ENCODE measurements at places on chromosomes 2 and 18. TPM values are rescaled to one million over a fixed set of nuclear protein-coding genes. Genes with fewer than 3 reads are reported as not detected.

GRCh38 chr18:77102259-77103040 lies 30.1 kb downstream of the MBP start:
- no peak for DNase-seq
- H3K27me3 ChIP-seq: no peaks in the 10 kb centered on the region
- H3K4me1 ChIP-seq: peaks cover 9% of the 10 kb centered on the region
- H3K4me3 ChIP-seq: no peak overlapping the region
- H3K27ac ChIP-seq: no peak overlapping the region

TBC1D8 gene
- 95.4 TPM for polyA plus RNA-seq

DNA sequence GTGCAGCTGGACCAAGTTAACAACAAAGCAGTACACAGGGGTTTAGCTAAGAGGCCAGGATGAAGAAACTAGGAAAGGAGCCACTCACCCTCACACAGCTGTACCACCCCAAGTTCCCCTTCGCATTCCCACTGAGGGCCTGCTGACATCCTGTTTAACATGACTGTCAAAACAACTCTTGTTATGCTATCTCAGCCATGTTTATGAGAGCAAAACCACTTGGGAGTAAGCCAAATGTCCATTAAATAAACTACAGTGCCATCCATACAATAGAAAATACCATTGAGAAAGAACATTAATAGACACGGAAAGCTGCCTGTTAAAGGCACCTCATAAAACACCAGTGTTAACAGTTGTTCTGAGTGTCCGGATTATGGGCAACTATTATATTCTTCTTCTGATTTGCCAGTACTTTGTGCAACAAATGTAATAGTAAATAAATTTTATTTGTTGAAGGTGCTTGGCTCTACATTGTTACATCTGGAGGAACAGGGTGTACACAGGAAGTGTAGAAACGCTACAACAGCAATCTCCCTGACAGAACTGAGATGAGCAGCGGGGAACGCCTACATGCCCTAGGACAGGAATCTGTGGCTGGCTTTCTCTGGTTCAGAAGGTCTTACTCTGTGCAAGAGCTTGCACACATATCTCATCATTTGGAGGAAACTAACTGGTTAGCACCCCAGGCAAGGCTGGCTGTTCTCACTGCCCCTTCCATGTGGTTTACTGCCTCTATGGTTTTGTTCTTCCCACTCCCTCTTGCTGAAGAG lies 85.6 kb downstream of the EHD3 start:
- no peak overlapping the region for H3K4me3 ChIP-seq
- H3K27me3 ChIP-seq: no peaks in the 10 kb centered on the region
- DNase-seq: no peak
- H3K4me1 ChIP-seq: no peaks in the 10 kb centered on the region
- no peaks in the 10 kb centered on the region for H3K36me3 ChIP-seq
- H3K27ac ChIP-seq: no peak overlapping the region

EVA1A gene
- polyA plus RNA-seq: 57.5 TPM

MSH6 gene
- polyA plus RNA-seq: 18.1 TPM

DNA sequence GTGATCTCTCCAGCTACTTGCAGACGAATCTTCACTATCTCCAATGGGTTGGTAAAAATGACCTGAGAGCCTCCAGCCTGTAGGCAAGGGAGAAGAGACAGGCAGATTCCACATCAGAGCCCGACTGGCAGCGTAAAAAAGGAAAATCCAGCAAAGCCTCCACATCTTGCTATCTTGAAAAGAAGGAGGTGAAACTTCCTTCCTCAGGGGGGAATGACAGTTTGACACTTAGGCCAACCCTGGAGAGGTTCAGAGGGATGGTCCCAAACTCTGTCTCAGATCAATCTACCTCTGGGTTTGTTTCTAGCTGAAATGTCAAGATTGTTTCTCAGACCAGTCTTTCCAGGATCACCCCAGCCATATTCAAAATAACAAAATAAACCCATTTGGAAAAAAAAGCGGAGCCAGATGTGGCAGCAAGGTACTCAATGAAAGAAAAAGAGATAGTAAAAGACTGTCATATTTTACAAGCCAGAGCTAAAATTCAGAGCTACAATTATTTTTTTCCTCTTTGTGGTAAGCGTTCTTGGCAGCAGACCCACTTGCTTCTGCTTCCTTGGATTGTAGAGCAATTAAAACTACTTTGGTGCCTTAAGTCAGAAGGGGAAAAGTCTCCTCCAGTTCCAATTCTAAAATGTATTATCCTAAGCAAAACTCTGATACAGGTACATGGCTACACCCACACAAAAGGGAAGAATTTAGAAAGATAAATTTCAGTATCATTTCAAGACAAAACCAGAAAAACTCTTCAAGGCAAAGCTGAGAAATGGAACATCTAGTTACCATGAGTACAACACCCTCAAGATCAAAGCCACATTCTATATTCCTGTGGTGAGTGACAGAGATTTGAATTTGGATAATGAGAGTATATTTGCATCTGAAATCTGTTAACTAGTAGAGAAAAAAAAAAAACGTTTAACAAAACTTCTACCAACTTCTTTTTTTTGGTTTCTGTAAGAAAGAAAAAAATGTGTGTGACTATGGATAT lies 100.1 kb downstream of the SLC25A12 start:
- no peak overlapping the region for H3K4me3 ChIP-seq
- peaks cover 49% of the 10 kb centered on the region for H3K4me1 ChIP-seq
- DNase-seq: no peak
- no peaks in the 10 kb centered on the region for H3K27me3 ChIP-seq
- H3K36me3 ChIP-seq: no peaks in the 10 kb centered on the region

HTRA2 gene
- 50.3 TPM for polyA plus RNA-seq

GRCh38 chr2:56713978-56714377 lies 530.2 kb downstream of the CCDC85A start:
- no peaks in the 10 kb centered on the region for H3K27me3 ChIP-seq
- H3K4me3 ChIP-seq: no peak overlapping the region
- H3K4me1 ChIP-seq: no peaks in the 10 kb centered on the region
- H3K27ac ChIP-seq: no peak overlapping the region

GRCh38 chr18:37343542-37343851 lies 222.1 kb downstream of the CELF4 start:
- DNase-seq: no peak
- H3K27me3 ChIP-seq: peaks cover 11% of the 10 kb centered on the region
- no peaks in the 10 kb centered on the region for H3K36me3 ChIP-seq

- no peak overlapping the region for H3K4me3 ChIP-seq
- peaks cover 16% of the 10 kb centered on the region for H3K27me3 ChIP-seq
- no peaks in the 10 kb centered on the region for H3K36me3 ChIP-seq
- no peak for DNase-seq
- H3K27ac ChIP-seq: no peak overlapping the region
- H3K4me1 ChIP-seq: no peaks in the 10 kb centered on the region
Measured at GRCh38 chr2:2704428-2705090, 373.5 kb upstream of the MYT1L start.

FKBP1B gene
- polyA plus RNA-seq: 96.3 TPM

GRCh38 chr2:17303521-17303920 lies 214.7 kb downstream of the RAD51AP2 start:
- H3K27ac ChIP-seq: no peak overlapping the region
- peaks cover 37% of the 10 kb centered on the region for H3K4me1 ChIP-seq
- H3K27me3 ChIP-seq: no peaks in the 10 kb centered on the region
- H3K4me3 ChIP-seq: no peak overlapping the region

RBMS1 gene
- polyA plus RNA-seq: 110 TPM

DNA sequence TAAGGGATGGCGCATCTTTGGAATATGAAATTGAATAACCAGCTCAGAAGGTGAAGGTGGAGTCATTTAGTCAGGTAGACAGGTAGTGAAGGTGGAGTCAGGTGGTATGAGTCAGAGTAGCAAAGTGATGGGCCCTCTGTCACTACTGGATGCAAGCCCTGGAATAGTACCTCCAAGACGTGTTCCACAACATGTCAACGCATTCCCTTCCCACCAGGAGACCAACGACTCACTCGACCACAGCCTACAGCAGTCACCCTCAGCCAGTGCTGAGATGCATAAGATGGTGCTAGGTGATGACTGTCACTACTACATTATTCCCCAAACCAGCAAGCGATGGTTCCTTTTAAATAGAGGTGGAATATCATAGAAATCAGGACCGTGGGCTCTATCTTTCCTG lies 6.8 kb downstream of the CPLX4 start:
- no peaks in the 10 kb centered on the region for H3K36me3 ChIP-seq
- H3K4me3 ChIP-seq: no peak overlapping the region
- peaks cover 3% of the 10 kb centered on the region for H3K27me3 ChIP-seq
- H3K4me1 ChIP-seq: 0 out of 2 replicates have a peak, but pooled peaks cover 4% of the 10 kb centered on the region
- H3K27ac ChIP-seq: no peak overlapping the region

DSG4 gene
- polyA plus RNA-seq: 0.07 TPM

DNA sequence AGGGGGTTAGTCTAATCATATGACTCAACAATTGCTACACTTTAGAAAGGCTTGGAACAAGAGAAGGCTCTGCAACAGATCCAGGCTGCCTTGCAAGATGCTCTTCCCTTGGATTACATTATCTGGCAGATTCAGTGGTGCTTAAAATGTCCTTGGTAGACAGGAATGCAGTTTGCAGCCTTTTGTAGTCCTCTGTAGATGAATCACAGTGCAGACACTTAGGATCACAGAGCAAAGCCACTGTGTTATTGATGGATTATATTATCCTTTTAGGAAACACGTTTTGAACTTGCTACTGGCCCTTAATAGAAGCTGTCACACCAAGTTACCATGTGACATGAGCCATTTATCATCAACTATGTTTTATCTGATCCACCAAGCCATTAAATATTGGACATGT lies 152.2 kb downstream of the CBLN2 start:
- no peak overlapping the region for H3K4me3 ChIP-seq
- DNase-seq: no peak
- no peak overlapping the region for H3K27ac ChIP-seq
- H3K4me1 ChIP-seq: no peaks in the 10 kb centered on the region
- H3K36me3 ChIP-seq: no peaks in the 10 kb centered on the region
- H3K27me3 ChIP-seq: no peaks in the 10 kb centered on the region

IL36B gene
- not detected for polyA plus RNA-seq

DNA sequence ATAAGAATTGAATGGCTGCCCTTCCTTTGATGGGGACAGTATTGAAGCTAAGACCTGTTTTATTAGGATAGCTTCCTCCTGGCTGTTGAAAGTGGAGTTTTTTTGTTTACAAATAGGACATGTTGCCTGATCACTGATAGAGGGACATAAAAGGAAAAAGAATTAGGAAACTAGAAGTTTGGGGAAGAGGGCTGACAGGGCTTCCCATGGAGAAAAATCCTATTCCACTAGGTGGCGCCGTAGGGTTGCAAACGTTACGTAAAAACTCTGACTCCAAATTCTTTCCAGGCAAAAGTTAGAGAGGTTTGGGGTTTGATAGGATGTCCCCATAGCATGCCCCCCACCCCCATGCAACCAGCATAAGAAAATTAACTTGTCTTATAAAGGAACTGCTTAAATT lies 11.1 kb upstream of the RBFA start:
- H3K4me1 ChIP-seq: no peaks in the 10 kb centered on the region
- H3K4me3 ChIP-seq: no peak overlapping the region
- no peaks in the 10 kb centered on the region for H3K36me3 ChIP-seq
- H3K27ac ChIP-seq: no peak overlapping the region

DNA sequence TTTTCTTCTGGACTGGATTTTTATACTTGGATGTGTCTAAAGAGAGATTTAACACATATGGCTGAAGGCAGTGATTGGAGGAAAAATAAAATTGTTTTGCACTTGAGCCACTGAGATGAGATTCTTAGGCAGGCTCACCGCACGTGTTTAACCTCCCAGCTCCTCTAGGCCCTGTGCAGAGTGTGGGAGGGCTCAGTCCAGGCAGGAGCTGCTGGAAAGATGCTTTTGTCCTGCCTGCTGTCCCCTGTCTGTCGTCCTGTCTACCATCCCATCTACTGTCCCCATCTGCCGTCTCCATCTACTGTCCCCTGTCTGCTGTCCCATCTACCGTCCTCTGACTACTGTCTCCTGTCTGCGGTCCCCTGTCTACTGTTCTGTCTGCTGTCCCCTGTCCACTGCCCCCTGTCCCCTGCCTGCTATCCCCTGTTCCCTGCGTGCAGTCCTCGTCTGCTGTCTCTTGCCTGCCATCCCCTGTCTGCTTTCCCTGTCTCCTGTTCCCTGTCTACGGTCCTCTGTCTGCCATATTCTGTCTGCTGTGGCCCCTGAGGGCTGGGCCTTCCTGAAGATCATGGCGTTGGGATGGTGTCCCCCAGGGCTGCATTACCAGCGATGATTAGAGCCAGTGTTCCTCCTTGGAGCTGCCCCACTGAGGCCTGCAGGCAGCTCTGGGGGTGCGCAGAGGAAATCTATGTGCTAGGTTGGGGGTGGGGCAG lies 43.7 kb upstream of the HS6ST1 start:
- H3K27me3 ChIP-seq: no peaks in the 10 kb centered on the region
- H3K36me3 ChIP-seq: no peaks in the 10 kb centered on the region
- H3K4me3 ChIP-seq: no peak overlapping the region

DNA sequence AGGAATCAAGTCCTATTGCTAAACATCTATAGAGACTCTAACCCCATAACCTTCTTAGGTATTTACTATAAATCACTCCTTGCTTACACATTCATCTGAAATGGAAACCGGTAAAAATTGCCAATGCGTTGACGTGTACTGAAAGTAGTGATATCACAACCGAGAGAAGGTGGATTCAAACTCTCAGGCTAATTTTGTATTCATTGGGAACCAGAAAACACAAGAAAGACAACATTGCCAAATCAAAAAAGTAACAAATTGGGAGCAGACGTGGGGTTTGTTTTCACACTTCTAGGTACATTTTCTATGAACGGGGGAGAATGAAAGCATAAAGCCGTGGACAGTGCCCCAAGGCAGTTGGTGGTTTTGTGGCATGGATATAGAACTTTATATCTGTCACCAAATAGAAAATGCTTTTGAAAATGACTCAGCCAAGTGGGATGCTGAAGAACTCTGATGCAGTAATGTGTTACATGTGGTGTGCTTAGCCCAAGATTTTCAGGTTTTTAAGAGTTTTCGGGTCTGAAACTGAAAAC lies 155.1 kb upstream of the RASGRP3 start:
- no peak overlapping the region for H3K4me3 ChIP-seq
- H3K36me3 ChIP-seq: no peaks in the 10 kb centered on the region
- DNase-seq: no peak
- 0 out of 3 replicates have a peak, but pooled peaks cover 3% of the 10 kb centered on the region for H3K27me3 ChIP-seq
- no peak overlapping the region for H3K27ac ChIP-seq

GRCh38 chr2:241924069-241924908 lies 54.8 kb downstream of the RTP5 start:
- H3K27ac ChIP-seq: no peak overlapping the region
- H3K4me1 ChIP-seq: peaks cover 15% of the 10 kb centered on the region
- no peaks in the 10 kb centered on the region for H3K36me3 ChIP-seq
- H3K4me3 ChIP-seq: no peak overlapping the region
- peaks cover 12% of the 10 kb centered on the region for H3K27me3 ChIP-seq
- no peak for DNase-seq

GRCh38 chr2:18752667-18753422 lies 163.5 kb upstream of the NT5C1B start:
- peaks cover 21% of the 10 kb centered on the region for H3K4me1 ChIP-seq
- H3K27ac ChIP-seq: no peak overlapping the region
- DNase-seq: no peak

GRCh38 chr2:65382776-65383357 lies 49.5 kb downstream of the SPRED2 start:
- peak overlapping the region; percentile 59 for H3K27ac ChIP-seq
- peaks cover 18% of the 10 kb centered on the region for H3K36me3 ChIP-seq
- H3K4me3 ChIP-seq: no peak overlapping the region
- peaks cover 99% of the 10 kb centered on the region for H3K4me1 ChIP-seq
- DNase-seq: peak; percentile 86

Data from HepG2 (cell line).